ENCODE measurements at places on chromosomes 3 and 15.

DNA sequence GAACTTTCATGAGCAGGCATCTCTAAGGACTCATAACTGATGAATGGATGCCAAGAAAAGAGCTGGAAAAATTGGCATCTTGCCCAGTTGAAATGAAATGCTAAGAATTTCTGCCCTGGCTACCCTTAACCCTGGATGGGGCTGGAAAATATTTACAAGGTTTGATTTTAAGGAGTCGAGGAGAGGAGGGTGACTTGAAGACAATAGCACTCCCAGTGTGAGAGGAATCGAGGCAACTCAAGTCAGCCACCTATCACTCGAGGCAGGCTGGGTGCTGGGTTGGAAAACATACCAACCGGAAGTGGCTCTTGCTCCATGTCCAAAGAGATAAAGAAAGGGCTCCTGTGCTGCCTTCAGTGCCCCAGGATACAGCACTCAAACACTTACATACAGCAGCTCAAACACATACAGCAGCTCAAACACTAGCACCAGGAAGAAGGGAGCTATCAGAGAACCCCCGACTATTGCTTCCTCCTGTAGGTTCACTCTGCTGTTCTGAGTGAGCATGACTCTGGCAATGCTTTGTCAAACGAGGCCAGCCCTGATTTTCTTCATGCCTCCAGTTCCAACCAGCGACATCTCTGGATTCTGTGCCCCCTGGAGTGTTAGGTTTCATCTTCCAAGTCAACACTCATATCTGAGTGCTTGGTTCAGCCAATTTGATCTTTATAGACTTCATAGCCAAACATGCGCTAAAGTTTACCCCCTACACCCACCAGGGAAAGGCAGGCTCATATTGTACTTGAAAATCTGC, 4.9 kb downstream of the PRICKLE2 start:
- peak; percentile 64 for DNase-seq

- peak; percentile 89 for DNase-seq
These were observed 75.0 kb downstream of the STARD9 start for GRCh38 chr15:42650208-42651066.

DNA sequence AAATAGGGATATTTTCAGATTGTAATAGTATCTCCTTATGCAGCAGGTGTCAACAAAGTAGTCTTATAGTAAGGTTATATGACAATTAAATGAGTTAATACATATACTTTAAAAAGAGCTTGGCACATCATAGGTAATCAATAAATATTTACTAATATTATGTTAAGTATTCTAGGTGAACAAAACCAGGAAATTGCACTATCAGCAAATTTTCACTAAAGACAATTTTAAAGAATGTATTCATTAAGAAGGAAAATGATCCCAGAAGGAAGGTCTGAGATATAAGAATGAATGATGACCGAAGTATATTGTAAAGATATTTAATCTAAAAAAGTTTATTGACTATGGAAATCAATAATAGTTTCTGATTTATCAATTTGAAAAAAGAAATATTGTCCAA, 281.9 kb downstream of the ADAMTSL3 start:
- DNase-seq, result no peak

- DNase-seq, result no peak
These were observed 17.7 kb upstream of the PRR20G start for GRCh38 chr3:127305499-127306060.

- peak; percentile 48 for DNase-seq
These were observed 248.9 kb downstream of the SV2B start for GRCh38 chr15:91348752-91349500.

DNA sequence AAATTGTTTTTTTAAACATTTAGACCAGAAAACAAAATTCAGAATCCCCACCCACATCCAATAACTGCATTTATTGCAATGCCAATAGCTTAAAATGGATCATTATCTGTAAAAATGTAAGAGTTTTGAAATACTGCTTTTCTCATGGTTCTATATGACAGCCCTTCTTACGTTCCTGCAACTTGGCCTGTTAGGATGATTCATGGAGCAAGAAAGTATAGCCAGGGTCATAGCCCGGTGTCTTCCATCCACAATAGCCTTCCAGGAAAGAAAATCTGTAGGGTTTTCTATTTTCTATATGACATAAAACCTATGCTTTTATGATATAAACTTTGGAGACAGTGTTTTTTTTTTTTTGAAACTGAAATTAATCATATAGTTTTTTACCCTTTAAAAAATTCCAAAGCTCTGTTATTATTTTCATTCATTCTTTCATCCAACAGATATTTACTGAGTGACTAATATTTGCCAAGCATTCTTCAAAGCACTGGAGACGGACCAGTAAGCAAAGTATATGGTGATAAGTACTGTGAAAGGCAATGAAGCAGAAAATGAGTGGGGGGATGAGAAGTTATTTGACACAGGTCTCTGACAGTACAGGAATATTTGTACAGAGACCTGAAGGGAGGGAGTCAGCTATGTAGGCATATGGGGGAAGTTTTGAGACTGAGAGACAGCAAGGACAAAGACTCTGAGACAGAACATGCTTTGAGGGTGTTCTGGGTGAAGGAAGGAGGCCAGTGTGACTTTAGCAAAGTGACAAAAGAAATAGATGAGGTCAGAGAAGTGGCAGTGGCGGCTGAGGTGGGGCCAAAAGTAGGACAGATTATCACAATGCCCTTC, 29.0 kb upstream of the SLC2A2 start:
- peak; percentile 49 for DNase-seq

GRCh38 chr3:104578558-104578957, 788.2 kb upstream of the ALCAM start:
- no peak for DNase-seq

GRCh38 chr15:99925661-99926461, 192.6 kb upstream of the LYSMD4 start:
- DNase-seq, result no peak

DNA sequence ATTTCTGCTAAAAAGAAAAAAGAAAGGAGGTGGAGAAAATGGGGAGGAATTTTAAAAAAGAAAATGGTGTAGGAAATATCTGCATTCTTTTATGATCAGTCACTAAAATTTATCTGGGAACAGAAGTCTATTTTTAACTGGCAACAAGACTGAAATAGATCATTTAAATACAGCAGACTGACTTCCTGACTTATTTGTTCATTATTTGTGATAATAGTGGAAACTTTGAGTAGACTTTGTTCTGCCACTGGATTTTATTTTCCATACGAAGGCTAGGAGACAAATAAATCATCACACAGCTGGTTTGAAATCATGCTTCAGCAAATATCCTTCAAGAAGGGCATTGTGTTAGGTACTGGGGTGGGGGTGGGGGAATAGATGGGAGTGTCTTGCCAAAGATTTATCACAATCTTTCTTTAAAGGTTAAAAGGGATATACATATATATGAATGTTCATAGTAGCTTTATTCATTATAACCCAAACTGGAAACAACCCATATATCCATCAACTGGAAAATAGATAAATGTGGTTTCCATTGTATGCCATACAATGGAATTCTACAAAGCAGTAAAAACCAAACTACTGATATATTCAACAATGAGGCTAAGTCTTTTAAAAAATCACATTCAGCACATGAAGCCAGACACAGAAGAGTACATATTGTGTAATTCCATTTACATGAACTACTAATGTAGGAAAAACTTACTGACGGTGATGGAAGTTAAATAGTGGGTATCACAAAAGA, 4.7 kb upstream of the CLASP2 start:
- DNase-seq, result peak; percentile 21

- no peak for DNase-seq
These were observed 16.4 kb downstream of the GPR160 start for GRCh38 chr3:170054204-170054603.

GRCh38 chr15:70583006-70583405, 180.4 kb downstream of the UACA start:
- DNase-seq, result no peak

GRCh38 chr3:197137751-197138150, 108.1 kb upstream of the MELTF start:
- no peak for DNase-seq

GRCh38 chr15:67134871-67135492, 69.6 kb downstream of the SMAD3 start:
- no peak for DNase-seq

DNA sequence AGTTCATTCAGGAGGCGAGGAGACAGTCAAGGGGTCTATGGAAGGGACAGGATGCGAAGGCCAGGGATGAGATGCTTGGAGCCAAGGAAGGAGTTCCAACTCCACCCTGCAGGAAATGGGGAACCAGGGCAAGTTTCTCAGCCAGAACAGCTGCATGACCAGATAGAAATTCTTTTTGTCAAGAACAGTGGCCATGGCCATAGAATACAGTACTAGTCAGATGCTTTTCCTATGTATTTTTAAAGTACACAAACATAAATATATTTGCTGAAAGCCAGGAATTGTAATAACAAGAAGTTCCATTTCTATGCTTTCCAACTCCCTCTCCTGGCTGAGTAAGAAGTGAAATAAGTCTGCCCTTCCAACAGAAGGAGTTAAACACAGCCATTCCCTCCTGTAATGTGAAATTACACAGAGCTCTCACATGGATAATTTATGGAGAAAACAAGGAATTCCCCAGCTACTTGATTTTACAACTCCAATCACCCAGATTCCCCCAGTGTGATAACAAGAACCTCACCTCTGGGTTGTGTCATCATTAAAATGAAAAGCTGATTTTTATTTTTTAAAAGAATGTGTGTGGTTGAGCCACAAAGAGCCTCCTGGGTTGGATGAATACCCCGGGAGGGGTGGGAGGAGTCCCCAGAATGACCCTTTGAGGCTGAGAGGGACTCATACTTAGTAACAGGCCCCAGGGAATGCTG, 124.6 kb upstream of the ARHGEF3 start:
- DNase-seq, result peak; percentile 51

DNA sequence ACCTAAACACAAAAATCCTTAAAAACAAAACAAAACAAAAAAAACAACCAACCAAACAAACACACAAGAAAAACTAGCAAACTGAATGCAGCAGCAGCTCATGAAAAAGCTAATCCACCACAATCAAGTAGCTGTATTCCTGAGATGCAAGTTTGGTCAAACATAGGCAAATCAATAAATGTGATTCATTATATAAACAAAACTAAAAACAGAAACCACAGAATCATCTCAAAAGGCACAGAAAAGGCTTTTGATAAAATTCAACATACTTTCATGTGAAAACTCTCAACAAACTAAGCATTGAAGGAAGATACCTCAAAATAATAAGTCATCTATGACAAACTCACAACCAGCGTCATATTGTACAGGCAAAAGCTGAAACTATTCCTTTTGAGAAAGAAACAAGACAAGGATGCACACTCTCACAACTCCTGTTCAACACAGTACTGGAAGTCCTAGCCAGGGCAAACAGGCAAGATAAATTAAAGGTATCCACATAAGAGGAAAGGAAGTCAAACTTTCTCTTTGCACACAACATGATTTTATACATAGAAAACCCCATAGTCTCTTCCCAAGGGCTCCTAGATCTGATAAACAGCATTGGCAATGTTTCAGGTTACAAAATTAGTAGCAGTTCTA, 495.1 kb upstream of the SGO1 start:
- DNase-seq, result no peak

DNA sequence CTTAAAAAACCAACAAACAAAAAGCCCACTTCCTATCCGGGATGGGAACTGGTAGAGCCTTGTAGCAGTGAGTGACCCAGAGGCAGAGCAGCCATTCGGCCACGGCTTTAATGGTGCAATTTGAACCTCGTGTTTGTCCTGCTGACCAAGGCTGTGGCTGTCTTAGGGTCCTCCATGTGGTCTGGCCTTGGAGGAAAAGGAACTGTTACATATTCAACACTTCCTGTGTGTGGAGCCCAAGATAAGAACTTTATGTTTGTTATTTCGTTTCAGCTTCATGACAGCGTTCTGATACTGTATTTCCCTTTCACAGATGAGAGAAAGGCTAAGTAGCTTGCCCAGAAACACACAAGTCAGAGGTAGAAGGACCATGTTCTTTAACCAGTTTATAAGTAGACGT, 269.8 kb downstream of the SV2B start:
- no peak for DNase-seq

GRCh38 chr15:42992626-42993025, 72.0 kb upstream of the TTBK2 start:
- peak; percentile 12 for DNase-seq

GRCh38 chr15:59528961-59529402, 82.6 kb upstream of the GCNT3 start:
- DNase-seq, result peak; percentile 83

DNA sequence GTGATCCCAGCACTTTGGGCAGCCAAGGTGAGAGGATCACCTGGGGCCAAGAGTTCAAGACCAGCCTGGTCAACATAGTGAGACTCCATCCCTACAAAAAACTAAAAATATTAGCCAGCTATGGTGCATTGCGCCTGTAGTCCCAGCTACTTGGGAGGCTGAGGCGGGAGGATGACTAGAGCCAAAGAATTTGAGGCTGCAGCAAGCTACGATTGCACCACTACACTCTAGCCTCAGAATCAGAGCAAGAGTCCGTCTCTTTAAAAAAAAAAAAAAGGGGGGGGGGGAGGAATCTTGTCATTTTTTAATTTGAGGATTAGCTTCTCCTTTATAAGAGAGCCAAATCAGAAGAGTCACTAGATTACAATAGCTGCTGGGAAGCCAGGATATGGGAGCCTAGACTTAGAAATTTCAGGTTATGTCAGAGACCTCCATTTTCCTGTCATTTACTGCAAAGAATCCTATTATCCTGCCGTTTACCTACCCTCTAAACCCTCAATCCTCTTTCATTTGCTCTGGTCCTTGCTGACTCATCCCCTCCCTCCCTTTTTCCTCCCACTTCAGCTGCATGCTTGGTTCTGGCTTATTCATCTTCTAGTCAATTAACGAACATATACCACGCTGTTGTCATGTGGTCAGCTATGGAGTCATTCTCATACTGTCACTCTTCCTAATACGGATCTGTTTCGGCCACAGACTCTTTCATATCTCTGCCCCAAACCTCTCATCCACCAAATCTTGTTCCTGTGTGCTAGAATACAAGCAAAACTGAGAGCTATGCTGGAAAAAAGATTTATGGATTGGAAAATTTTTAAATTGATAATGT, 83.8 kb upstream of the PPIB start:
- DNase-seq, result peak; percentile 96

GRCh38 chr15:39154776-39155175, 426.1 kb upstream of the THBS1 start:
- DNase-seq, result no peak

All from fibroblast of mammary gland (primary cell).